Activated CD4-positive, alpha-beta T cell treated with anti-CD3 and anti-CD28 coated beads, Interleukin-2, amount 50 U/mL, for 48 hours (primary cell): ENCODE measurements at places on chromosomes 2 and 18.

DNA sequence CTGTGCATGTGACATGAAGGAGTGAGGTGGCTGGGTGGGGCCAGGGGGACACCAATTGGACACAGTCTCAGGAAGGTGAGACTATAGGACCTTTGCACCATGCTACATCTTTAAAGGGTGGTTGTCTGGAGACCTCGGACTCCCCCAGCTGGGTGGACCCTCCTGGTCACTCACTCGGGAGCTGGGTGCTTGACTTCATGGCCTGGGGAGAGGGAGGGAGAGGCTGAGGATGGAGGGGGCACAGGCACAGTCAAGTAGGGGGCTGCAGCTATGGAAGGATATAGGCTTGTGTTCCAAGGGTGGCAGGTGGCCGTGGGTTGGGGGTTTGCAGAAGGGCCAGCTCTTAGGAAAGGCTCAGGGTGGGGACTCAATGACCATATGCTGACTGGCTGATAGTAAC, 7.1 kb upstream of the CELF4 start:
- DNase-seq: no peak

GRCh38 chr2:44286884-44287638, 11.8 kb downstream of the SLC3A1 start:
- no peak for DNase-seq

DNA sequence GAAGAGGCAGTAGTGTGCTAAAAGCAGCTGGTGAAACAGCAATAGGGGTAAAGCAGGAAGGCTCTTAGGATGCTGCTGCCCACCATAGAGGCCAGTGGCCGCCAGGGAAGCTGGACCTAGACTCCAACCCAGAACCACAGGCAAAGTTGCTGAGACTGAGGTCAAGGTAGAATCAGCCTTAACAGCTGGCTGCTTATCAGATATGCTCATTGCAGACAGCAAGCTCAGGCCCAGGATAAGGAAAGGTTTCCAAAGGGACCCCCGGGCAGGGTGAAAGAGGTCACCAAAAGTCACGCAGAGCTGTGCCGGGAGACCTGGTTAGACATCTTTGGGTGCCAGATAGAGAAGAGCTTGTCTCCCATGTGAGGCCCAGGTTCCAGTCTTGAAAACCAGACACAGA, 42.9 kb upstream of the EPG5 start:
- no peak for DNase-seq

DNA sequence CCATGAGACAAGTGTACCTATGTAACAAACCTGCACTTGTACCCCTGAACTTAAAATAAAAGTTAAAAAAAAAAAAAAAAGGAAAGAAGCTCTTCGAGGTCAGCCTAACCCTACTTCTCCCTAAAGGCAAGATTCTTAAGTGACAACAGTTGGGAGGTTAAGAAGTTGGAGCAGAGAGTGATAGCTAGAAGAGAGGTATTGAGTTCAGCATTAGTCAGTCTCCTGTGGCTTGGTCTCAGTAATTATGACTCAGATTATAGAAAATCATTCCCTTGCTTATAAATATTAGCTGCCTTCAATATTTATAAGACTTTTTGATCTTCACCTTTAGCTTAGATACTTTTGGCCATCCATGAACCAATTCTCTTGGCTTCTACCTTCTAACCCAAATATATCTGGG, 926.8 kb upstream of the SLC39A10 start:
- DNase-seq: no peak

DNA sequence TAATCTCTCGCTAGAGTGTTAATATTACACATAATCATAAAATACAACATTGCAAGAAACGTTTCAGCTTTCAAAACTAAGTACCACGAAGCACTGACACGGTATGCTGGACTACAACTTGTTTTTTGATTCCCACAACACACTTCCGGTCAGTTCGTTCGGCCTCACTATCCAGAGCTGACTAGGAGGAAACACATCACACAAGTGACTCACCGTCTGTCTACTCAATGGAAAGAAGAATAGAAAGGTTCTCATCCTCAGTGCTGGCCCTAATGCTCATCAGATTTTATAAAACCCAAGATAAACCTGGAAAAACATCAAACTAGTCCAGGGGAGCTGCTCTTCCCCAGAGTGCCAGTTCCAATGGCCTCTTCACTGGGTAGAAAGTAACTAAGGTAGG, 42.9 kb downstream of the ZNF385B start:
- no peak for DNase-seq

DNA sequence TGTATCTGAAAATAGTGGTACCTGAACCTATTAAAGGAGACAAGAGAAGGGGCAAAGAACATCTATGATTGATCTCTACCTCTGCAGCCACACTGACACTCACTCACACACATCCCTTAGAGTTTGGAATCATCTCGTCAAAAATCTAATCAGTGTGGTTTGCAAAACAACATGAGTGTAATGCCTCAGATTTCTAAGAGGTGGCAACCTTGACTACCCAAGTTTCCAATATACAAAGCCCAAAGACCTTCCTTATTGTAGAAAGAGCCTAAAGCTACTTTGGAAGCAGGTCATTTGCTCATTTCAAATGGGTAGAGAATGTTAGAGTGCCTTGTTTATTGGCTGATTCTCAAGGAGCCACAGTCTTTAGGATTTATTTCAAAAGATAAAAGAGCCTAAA, 444.9 kb downstream of the ARHGAP15 start:
- no peak for DNase-seq

- DNase-seq: no peak
Observed at GRCh38 chr2:38374984-38375383, 2.1 kb downstream of the ATL2 start.

GRCh38 chr18:21101172-21101571, 10.4 kb downstream of the ROCK1 start:
- DNase-seq: no peak

- no peak for DNase-seq
Observed at GRCh38 chr2:12131975-12132374, 385.5 kb downstream of the LPIN1 start.

DNA sequence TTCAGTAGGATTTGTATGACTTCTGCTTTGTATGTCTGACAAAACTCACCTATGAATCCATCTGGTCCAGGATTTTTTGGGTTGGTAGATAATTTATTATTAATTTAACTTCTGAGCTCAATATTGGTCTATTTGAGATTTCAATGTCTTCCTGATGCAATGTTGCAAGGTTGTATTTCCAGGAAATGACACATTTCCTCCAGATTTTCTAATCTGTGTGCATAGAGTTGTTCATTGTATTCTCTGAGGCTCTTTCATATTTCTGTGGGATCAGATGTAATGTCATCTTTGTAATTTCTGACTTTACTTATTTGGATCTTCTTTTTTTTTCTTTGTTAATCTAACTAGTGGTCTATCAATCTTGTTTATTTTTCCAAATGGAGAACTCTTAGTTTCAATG, 584.7 kb upstream of the SETBP1 start:
- DNase-seq: no peak

DNA sequence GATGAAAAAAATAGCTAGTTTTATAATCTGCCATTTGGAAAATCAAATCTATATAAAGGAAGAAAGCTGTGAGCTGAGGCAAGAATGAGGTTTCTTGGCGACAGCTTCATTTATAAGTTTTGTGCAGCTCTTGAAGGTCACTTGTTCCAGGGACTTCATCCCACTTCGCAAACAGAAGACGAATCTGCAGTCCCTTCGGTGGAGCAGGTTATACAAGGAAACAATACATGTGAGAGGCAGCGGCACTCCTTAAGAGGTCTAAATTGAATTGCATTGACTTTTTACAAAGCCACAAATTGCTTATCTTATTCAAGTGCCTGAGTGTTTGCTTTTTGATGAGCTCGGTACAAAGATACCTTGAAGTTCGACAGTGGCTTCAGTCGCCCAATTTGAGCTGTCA, 72.2 kb downstream of the C1QL2 start:
- DNase-seq: no peak

- no peak for DNase-seq
Observed at GRCh38 chr2:219417374-219417773, 803 bp upstream of the DES start.

DNA sequence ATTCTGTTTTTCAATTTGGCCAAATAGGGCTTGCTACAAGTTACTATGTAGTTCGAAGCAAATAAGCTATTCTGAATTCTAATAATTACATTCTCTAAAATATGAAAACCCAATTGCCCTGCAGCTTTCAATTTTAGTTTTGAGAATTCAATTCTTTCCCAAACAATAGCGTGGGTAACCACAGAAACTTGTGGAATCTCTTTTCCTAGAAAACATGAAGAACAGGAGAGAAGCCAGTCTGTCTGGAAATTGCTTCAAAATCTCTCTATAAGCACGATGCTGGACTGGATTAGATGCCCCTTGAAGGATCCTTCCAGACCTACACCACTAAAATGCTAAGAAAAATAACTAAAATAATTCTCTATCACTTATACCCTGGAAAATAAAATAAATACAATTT, 115.0 kb downstream of the THADA start:
- no peak for DNase-seq

DNA sequence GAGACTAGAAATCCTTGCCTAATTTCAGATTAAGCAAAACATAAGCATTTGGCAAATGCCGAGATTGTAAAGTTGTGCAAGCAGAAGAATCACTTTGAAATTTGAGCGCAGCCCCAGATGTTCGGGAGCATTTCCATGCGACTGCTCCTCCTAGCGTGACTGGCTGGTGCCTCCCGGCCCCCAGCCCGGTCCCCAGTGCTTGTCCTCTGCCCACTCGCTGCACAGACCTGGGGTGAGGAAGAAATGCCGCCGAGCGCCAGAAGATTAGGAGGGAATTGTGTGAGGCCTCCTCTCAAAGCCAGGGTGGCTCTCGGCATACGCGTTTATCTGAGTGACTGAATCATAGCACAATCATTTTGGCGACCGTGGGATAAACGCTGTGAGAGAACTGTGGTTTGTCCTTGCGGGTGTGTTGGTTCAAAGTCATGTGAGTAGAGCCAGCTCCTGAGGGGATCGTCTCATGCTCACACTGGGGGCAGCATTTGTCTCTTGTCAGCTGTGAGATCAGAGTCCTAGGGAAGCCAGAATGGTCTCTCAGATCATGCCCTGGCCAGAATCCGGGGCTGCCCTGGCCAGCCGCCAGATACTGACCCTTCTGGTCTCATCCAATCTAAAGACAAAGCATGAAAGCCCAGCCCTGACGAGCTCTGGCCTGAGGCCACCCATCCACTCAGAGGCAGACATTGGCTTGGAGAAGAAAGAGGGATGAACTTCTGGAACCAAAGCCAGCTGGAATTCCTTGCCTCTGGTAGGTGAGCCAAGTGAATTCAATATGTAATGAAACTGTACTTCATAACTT, 189.3 kb downstream of the SH3RF3 start:
- no peak for DNase-seq

- DNase-seq: no peak
Observed at GRCh38 chr2:176565641-176566323, 296.5 kb downstream of the MTX2 start.

DNA sequence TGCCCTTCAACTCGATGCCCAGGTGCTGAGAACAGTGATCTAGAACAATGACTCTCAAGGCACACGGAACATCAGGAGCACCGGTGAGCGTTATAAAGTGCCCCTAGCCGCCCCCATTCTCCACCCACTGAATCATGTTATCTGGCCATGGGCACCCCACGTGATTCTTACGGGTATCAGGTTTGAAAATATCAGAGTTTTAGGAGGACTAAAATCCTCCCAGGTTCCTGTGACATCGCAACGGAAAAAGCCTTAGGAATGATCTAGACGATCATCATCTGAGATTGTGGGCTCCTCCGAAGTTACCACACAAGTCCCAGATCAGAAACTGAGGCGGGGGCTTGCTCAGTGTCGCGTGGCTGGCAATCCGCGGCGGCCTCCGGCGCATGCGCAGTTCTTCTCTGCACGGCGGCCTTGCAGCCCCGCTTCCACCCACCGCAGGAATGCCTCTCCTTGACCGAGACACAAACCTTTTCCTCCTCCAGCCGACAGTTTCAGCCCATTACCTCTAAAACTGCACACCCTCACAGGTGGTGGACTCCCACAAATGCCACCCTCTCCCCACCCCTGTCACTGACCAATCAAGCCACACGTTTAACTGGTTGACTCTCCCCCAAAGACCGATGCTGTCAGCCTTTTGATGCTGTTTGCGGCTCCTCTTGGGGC, 5.8 kb upstream of the MRPL33 start:
- peak; percentile 65 for DNase-seq

DNA sequence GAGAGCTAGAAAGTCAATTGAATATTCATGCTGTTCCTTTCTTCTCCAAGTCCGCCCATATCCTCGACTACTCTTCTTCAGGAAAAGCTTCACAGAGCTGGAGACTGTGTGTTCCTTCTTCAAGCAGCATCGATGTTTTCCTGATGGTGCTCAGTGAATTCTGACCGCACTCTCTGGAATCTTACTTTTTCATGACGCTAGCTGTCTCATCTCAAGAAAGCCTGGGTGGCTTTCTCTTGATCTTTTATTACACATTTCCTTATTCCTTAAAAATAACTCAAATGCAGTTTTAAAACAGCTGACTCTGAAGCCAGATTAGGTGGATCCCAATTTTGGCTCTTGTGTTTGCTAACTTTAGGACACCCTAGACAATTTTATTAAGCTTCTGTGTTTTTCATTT, 1245.1 kb upstream of the LRRTM1 start:
- DNase-seq: no peak

DNA sequence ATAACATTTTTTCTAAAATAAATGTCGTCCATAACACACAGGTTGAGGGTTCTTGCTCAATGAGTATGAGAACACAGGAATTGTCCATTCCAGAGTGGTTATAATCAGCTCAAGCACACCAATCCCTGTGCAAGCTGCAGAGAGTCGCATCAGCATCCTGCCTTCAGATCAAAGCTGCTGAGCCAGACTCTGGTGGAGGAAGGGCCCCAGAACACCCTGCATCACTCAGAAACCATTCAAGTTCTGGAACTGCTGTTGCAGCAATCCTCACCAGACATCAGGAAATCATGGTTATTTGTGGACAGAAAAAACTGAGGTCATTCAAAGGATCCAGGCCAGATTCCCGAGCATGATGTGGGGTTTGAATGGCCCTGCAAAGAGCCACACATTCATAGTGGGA, 44.5 kb downstream of the DNER start:
- DNase-seq: no peak

- DNase-seq: no peak
Observed at GRCh38 chr2:85541753-85542457, 2.9 kb downstream of the MAT2A start.

GRCh38 chr2:65550246-65550645, 117.8 kb upstream of the SPRED2 start:
- no peak for DNase-seq

- DNase-seq: no peak
Observed at GRCh38 chr18:986051-986450, 81.4 kb downstream of the ADCYAP1 start.
